ENCODE measurements at places on chromosomes 2 and 18.

- DNase-seq: no peak
Observed at GRCh38 chr18:79664525-79665125, 15.0 kb upstream of the CTDP1 start.

- DNase-seq: no peak
Observed at GRCh38 chr2:1751767-1752725, 7.7 kb upstream of the PXDN start.

GRCh38 chr2:126950504-126950903 is 51.8 kb downstream of the TEX51 start:
- DNase-seq: no peak

DNA sequence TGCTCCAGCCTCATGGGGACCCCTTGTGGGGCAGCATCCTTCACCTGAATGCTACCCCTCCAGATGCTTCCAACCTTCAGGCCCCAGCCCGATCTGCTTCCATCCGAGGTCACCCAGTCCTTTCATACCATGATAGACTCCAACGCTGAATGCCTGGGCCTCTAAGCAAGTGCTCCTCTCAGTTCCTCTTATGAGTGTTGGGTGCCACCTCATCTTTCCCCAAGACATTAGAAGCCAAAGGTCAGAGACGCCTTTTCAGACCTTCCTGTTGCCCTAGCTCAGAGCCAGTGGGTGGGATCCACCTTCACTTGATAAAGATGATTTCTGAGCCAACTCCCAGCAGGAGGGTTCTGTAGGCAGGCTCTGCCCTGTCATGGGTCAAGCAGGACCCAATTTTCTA is 174.5 kb upstream of the MGAT5 start:
- no peak for DNase-seq

GRCh38 chr2:101983486-101983885 is 8.3 kb upstream of the IL1R2 start:
- no peak for DNase-seq

DNA sequence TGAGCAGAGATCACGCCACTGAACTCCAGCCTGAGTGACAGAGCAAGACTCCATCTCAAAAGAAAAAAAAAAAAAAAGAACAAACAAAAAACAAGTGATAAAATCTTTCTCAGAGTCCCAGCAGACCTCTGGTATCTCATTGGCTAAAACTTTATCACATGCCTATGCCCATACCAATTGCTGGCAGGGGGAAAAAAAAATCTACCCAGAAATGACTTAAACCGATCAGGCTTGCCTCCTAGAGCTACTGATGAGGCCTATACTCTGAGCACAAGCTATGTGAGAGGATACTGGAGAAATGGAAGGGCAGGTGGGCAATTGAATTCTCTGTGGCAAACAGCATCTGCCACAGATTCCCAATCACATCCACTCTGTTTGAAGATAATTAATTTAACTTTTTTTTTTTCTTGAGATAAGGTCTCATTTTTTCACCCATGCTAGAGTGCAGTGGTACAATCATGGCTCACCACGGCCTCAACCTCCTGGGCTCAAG is 49.0 kb downstream of the FBXO36 start:
- DNase-seq: no peak

GRCh38 chr2:105904938-105905337 is 160.2 kb downstream of the NCK2 start:
- no peak for DNase-seq

DNA sequence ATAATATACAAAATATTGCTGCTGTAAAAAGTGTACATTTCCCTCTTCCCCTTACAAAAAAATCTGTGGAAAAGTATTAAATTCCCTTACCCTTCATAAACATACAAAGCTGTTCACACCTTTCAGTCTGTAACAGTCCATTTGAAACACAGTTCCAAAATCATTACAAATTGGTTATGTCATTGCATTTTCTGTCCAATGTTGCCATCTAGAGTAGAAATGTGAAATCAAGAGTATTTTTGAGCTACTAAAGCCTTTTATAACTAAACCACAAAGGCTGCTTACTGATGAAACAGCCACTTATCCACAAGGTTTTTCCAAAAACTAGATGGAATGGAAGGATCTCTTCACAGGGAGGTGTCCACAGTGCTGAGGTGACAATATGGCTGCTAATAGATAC is 72.5 kb downstream of the SS18 start:
- no peak for DNase-seq

DNA sequence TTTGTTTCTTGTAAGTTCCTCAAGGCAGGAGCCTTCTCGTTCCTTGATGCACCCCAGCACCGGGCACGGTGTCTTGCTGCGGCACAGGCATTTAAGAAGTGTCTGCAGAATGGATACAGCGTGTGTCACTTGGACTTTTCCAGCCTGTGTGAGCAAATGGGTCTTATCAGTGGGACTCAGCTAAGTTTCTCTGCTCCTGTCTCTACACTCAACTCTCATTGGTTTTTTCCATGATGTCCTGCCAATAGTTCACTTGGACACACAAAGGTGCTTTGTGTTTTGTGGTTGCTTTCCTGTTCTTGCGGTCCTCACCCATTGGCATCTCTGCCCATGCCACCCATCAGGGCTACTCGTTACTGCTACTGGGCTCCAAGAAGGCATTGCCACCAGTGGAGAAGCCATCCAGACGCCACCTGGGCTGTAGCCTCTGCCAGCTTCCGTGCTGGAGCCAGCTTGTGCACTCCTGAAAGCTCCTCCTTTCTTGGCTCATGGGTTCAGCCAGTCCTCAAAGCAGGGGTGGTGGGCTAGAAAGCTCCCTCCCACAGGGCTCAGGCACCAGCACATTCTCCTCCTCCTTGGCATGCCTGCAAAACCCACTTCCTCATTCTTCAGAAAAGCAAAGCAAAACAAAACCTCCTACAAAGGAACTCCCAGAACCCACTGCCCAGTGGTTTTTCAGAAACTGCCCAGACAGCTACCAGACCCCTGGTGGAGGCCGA is 41.4 kb downstream of the IL1R2 start:
- DNase-seq: no peak

- DNase-seq: no peak
Observed at GRCh38 chr2:224572338-224572737, 12.8 kb downstream of the CUL3 start.

GRCh38 chr18:61643884-61644647 is 248.7 kb downstream of the RNF152 start:
- DNase-seq: no peak

DNA sequence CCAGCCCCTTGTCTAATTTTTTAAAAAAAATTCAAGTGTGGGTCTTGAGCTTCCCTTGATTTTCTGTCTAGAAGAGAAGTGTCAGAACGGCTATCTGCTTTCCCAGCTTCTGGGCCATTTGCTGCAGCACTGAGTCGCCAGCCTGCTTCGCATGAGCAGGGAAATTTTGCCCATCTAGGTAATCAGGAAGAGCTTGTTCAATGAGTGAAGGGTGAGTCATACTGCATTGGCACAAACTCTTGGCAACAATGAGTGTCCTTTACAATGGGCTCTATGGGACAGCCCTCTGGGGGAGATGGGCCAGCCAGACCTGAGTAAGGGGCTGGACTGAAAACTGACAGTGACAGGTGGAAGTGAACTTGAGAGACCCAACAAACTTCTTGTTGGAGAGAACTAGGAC is 2.4 kb upstream of the RNF144A start:
- DNase-seq: no peak

DNA sequence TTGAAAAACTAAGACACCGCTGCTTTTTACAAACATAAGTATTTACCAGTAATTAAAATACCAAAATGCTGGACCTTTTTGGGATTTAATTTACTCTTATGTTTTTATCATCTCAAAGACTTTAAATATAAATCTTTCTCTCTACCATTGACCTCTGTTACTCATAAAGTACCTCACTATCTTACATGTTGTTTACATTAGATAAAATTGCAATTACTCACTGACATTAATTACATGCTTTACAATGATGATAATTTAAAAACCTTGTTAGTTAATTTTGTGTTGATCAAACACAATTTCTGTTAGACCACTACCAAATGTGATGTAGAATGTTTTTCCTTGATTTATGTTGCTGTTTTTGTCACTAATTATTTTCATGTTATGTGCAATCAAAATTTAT is 139.5 kb downstream of the PTH2R start:
- no peak for DNase-seq

GRCh38 chr2:99571954-99572353 is 82.1 kb upstream of the REV1 start:
- DNase-seq: no peak

DNA sequence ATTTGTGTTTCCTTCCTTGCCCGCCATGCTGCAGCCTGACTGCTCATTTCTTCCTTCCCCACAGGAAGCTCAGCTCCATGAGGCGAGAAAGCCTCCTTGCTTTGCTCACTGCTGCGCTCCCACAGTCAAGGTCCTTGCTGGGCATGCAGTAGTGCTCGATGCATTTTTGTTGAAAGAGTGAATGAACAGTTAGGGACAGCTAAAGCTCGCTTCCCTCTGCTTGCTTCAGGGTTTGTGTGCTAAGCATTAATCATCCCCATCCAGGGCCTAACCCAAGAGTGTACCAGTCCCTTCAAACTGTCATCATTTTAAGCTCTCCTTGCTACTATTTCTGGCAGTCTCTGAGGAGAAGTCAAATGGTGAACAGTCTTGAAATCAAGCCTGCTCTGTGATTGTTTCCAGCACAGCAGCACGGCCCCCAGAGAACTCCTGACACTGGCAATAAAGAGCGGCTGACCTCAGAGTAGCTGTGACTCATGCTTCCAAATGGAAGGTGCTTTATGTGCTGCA is 171.7 kb upstream of the SOX11 start:
- DNase-seq: no peak

DNA sequence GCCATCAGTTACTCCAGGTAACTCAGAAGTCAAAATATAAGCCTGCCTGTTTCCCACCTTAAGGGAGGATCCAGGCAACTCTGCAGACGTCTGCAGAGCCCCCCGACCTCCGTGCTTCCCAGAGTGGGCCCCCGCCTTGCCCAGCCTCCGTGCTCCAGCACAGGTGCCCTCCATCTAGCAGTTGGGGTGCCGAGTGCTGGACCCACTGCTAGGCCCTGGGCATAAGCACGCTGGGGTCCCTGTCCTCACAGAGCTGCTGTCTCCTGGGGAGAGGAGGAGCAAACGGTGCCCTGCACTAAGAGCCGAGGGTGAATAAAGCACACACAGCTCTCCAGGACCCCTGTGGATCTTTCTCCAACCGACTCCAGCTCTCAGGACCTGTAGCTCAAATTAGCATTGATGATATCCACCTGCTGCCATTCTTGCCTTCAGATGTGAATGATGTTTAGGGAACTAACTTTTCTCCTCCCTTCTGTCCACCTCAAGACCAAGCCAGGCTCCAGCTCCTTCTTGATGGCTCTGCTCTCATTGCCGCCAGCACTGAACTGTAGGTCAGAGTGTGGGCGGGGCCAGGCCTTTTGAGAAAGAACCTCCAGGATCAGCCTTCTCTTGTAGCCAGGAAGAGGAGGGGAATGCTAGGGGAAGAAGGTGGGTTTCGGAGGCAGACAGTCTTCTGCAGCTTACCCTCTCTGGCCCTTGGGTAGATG is 121.2 kb downstream of the SMAD7 start:
- no peak for DNase-seq

DNA sequence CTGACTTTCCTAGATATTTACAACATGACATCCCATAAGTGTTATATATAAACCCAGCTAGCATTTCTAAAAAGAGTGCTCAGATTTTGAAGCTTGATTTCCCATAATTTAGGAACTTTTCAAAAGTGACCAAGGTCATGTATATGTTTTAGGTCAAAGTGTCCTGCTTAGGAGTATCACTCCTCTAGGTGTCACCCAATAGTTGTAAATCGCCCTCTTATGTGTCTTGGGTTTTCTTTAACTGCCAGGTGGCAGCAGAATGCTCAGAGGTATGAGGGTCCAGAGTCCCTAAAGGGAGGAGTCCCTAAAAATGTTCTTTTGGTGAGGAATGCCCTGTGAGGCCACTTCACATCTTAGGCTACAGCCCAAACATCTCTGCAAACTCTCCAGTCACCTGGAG is 358.3 kb downstream of the CELF4 start:
- no peak for DNase-seq

GRCh38 chr2:54271189-54271588 is 15.2 kb upstream of the TSPYL6 start:
- no peak for DNase-seq

DNA sequence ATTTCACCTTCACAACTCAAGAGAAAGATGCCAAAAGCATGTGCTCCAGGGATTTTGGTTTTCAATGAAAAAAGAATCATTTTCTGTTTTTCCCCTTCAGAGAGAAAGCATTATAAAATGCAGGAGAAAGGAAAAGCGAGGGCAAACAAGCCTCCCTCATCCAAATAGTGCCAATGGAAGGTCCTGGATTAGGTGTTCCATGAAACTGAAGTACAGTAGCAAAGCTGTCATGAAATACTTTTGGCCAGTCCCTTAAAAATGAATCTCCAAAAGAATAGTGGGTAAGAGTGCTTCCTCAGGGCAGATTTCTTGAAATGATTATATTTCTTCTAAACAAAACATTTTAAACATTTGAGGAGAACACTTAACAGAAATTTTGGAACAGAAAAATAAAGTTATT is 182.1 kb upstream of the FOSL2 start:
- no peak for DNase-seq

DNA sequence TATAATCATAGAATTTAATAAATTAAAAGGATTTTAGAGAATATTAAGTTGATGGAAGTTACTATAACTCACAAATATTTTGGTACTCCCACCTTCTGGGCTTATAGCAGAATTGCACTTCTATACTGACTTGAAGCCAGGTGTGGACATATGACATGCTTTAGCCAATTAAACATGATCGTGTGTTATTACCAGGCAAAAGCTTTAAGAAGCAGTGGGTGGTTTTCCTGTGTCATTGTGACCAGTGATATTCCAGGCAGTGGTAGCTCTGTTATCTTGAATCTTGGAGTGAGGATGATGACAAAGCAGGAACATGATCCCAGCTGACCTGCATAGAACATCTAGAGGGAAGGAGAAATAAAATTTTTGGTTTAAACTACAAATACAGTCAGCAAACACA is 370.9 kb upstream of the ZEB2 start:
- DNase-seq: no peak

GRCh38 chr2:108925735-108926134 is 63.3 kb downstream of the EDAR start:
- DNase-seq: no peak

- DNase-seq: no peak
Observed at GRCh38 chr2:31378791-31379501, 35.6 kb downstream of the XDH start.

- DNase-seq: no peak
Observed at GRCh38 chr2:10012963-10013461, 30.3 kb upstream of the KLF11 start.

DNA sequence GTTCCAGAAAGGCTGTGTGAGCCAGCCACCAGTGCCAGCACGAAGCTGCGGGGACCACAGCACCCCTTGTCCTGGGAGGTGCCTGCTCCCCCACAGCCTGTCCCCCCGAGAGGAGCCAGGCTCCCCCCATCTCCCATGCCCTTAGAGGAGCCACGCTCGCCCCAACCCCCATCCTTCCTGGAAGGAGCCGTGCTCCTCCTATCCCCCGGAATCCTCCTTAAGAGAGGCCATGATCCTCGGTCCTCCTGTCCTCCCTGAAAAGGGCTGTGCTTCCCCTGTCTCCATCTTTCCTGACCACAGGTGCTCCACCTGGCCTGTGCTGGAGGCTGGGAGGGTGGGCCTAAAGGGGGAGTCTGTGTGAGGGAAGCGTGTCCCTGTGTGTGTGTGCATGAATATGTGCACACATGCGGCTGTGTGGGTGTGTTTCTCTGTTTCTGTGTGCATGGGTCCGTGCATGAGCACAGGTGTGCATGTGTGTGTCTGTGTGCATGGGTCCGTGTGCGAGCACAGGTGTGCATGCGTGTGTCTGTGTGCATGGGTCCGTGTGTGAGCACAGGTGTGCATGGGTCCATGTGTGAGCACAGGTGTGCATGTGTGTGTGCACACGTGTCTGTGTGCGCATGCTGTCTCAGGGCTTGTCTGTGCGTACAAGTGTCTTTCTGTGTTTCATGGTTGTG is 80.3 kb downstream of the RTP5 start:
- no peak for DNase-seq

- no peak for DNase-seq
Observed at GRCh38 chr2:221741496-221742211, 169.6 kb upstream of the EPHA4 start.

All from substantia nigra (tissue), 51 donors.